ENCODE measurements at places on chromosomes 1 and 21.

- DNase-seq, result no peak
These were observed 648.5 kb upstream of the PKN2 start for GRCh38 chr1:88035578-88035977.

DNA sequence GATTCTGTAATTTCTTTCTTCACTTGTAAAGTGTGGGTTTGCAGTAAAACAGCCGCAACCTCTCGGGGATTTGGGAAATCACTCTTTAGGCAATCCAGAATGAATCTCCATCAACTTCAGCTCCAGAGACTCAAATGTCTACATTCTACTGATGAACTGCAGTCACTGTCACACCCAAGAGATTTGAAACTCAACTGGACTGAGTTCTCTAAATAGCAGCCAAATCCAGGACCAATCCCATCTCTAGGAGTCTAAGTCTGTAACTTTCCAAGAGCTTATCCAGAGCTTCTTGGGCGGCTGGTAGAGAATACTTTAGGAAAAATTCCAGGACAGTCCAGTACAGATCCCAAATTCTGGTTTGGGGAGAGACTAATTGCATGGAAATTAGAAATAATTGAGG is 62.9 kb downstream of the ADAMTS1 start:
- no peak for DNase-seq

DNA sequence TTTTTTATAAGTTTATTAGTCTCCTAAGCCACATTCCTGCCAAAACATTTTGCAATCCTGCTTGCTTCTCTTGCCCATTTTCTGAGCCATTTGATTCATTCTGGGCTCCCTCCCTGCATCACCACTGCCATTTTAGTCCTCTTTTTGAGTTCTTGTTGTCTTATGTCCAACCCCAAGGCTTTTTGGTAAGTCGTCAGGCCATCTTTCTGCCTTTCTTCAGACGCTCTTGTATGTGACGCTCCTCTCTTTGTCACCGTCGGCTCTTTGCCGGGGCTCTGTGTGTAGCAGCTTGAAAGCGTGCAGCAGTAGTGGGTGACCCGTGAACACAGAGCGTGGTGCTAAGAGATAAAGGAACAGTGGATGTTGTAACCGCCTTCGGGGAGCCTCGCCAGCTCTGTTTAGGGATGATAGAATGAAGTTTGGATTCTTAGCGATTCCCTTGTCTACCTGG is 14.6 kb downstream of the HUNK start:
- DNase-seq, result no peak

GRCh38 chr1:47722909-47723580 is 274.1 kb downstream of the TRABD2B start:
- DNase-seq, result no peak

GRCh38 chr1:62628506-62628905 is 31.2 kb downstream of the ANGPTL3 start:
- DNase-seq, result peak; percentile 31

DNA sequence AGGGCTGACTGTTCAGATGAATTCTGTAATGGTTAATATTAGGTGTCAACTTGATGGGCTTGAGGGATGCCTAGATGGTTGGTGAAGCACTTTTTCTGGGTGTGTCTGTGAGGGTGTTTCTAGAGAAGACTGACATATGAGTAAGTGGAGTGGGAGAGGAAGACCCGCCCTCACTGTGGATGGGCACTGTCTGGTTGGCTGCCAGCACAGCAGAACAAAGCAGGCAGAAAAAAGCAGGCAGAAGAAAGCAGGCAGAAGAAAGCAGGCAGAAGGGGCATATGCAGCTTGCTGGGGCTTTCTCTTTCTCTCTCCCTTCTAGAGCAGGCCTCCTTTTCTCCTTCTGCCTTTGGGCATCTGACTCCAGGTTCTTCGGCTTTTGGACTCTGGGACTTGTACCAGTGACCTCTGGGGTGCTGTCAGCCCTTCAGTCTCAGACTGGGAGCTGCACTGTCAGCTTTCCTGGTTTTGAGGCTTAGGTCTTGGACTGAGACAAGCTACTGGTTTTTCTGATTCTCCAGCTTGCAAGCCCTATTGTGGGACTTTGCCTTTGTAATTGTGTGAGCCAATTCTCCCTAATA is 42.9 kb upstream of the CD2 start:
- no peak for DNase-seq

- no peak for DNase-seq
These were observed 353.3 kb downstream of the SMYD3 start for GRCh38 chr1:246153796-246154212.

DNA sequence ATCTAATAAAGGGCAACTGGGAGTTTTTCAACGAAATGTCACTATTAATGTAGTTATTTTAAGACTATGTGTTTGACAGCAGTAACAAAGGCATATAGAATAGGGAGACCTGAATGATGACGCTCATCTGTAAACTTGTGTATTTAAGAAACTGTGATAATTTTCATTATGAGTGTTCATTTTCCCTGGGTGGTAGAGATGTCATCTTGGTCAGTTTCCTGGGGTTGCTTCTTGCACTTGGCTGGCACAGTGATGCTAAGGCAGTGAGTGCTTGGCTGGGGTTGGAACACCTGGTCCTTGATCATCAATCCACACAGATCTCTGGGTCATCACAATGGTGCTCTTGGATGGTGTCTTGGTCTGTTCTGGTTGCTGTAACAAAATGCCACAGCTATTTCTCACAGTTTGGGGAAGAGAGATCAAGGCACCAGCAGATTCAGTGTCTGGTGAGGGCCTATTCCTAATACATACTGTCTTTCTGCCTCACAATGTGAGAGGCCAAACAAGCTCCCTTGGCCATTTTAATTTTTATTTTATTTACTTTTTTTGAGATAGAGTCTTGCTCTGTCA is 7.9 kb upstream of the SMYD2 start:
- DNase-seq, result no peak

- DNase-seq, result no peak
These were observed 72.3 kb downstream of the MAP10 start for GRCh38 chr1:232877365-232878028.

- no peak for DNase-seq
These were observed 68.0 kb upstream of the C1orf105 start for GRCh38 chr1:172352435-172352834.

DNA sequence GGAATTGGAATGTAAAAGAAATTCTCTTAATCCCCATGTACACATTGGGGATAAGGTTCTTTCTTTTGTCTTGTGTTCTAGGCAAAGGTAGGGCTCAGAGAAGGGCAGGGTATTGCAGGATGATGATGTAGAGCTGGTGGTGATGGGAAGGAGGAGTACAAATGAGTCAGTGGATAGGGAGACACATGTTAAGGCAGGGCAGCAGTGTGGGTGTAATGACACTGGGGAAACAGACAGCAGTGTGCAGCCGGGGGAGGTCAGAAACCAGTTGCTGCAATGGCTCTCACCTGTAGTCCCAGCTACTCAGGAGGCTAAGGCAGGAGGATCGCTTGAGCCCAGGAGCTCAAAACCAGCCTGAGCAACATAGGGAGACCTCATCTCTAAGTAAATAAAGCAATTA is 5.1 kb downstream of the NLRP3 start:
- DNase-seq, result no peak

GRCh38 chr1:186680245-186681061 is at the start of gene PTGS2:
PTGS2 (minus strand) TSS chr1:186680423; CDS start chr1:186680290, 133 bp downstream.
- peak; percentile 98 for DNase-seq

Measured in Kasumi-1 (cell line).